CD14-positive monocyte (primary cell): ENCODE measurements at places on chromosomes 3 and 15. TPM values are rescaled to one million over a fixed set of nuclear protein-coding genes. Genes with fewer than 3 reads are reported as not detected.

DNA sequence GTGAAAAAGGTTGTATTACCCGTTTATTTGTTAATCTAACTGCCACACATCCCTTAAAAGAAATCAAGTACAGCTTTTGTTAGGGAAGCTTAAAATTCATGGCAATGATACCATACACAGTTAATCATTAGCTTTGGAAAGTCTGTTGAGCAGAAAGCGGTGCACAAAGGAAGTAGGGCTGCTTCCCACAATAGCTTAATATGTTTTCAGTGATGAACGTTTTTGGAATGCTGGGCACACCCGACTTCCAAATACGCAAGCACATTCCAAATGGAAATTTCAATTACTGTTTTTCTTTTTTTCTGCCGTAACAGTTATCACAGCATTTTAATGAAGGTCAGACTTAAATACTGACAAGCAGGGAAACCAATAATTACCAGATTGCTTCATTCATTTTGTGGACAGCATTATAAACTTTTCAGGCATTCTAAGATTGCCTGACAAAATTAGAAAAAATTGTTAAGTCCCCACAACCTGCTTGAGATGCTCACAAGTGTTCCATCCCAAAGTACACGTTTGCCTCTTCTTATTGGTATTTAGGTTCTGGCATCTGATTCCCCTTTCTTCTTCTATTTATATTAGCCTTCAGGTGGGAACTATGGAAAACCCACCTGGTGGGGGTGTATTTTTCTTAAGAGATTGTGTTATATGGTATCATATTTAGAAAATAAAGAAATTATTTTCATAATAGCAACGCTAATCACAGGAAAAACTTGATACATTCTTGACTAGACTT, 1.1 kb upstream of the ECT2 start:
- peaks cover 24% of the 10 kb centered on the region for H3K4me1 ChIP-seq
- H3K36me3 ChIP-seq = no peaks in the 10 kb centered on the region
- H3K27ac ChIP-seq = no peak overlapping the region

DNA sequence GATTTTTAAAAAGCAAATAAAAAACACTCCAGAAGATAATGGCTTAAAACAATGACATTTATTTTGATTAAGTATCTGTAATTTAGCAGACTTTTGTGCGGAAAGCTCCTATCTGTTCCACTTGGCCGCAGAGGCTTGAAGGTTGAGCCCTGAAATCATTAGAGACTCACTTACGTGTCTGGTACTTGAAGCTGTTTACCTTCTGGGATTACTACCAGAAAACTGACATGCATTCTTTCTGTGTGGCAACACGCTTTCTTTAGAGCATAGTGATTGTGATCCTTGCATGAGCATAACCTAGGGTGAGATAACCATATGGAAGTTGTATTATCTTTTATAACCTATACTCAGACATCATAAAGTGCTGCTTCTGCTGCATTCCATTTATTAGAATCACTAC, 298.5 kb downstream of the SI start:
- H3K36me3 ChIP-seq = no peaks in the 10 kb centered on the region
- H3K4me3 ChIP-seq = no peak overlapping the region
- DNase-seq = no peak
- H3K27ac ChIP-seq = no peak overlapping the region

DNA sequence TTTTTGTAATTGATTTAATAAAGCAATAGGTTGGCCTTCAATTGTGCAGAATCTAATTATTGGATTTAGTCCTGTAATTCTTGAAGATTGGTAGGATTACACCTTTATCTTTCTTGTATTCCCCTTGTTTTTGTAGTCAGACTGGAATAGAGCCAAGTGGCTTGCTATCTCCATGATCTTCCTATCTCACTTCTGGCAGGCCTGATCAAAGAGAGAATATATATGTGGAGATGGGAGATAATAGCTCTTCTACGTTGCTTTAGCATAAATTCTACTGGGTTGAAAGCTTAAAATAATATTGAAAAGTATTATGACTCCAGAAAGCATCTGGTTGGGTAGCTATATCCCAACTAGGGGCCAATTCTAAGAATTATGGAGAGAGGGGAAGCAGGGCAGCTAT, 16.9 kb upstream of the IFT57 start:
- H3K4me1 ChIP-seq = no peaks in the 10 kb centered on the region
- H3K27me3 ChIP-seq = no peaks in the 10 kb centered on the region
- no peak overlapping the region for H3K27ac ChIP-seq
- H3K4me3 ChIP-seq = no peak overlapping the region
- H3K36me3 ChIP-seq = no peaks in the 10 kb centered on the region

DNA sequence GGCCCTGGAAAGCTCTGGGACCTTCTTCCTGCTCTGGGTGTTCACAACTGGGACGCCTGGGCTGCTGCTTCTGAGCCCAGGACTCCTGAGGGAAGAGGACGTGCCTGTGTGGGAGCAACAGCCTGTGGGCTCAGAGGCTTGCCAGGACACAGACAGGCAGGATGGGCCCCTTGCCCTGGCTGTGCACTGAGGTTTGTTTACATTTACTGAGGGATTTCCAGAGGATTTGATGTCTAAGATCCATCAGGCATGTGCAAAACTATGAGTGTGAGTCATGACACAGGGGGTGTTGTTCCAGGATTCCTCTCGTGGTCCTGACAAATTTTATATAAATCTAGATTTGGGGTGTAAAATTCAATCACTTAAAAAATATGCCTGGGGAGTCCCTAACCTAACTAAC, 10.6 kb downstream of the CCR9 start:
- no peaks in the 10 kb centered on the region for H3K36me3 ChIP-seq
- no peak overlapping the region for H3K27ac ChIP-seq
- DNase-seq = no peak
- H3K4me1 ChIP-seq = no peaks in the 10 kb centered on the region

GRCh38 chr3:71968544-71968943, 183.6 kb upstream of the PROK2 start:
- no peak overlapping the region for H3K4me3 ChIP-seq
- no peaks in the 10 kb centered on the region for H3K4me1 ChIP-seq
- no peak overlapping the region for H3K27ac ChIP-seq
- no peak for DNase-seq

DNA sequence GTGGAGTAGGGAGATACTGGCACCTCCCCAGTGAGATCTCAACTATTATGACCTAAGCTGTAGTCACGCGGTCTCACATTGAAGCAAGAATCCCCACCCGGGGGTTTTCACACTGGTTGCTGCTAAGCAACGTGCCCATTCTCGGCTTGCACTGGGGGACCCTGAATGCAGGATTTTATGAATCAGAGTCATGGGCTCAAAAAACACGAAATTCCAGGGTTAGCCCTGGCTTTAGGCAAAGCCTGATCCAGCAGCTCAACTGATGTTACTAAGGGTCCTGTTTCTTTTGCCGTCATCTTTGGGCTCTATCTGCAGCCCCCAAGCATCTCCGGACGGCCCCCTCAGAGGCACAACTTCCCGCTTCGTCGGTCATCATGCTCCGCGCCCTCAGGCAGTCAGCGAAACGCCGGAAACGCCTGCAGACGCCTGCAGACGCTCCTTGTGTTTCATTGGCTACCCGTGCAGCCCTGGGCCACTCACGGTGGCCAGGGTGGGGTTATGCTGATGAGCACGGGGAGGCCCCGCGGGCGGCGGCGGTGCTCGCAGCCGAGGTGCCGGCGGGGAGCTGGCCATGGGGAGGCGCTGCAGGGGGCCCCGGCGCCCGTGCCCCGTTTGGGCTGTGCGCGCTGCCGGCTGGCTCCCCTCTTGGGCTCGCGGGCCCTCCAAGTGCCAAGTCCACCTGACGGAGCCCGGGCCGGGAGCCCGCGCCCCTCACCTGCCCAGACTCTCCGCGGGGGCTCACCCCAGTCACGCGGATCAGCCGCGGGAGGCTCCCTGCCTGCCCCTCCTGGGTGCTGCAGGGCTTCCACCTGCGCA, 25.8 kb downstream of the EFCC1 start:
- H3K36me3 ChIP-seq = no peaks in the 10 kb centered on the region
- H3K4me3 ChIP-seq = peak overlapping the region; percentile 78
- peaks cover 6% of the 10 kb centered on the region for H3K27me3 ChIP-seq

DNA sequence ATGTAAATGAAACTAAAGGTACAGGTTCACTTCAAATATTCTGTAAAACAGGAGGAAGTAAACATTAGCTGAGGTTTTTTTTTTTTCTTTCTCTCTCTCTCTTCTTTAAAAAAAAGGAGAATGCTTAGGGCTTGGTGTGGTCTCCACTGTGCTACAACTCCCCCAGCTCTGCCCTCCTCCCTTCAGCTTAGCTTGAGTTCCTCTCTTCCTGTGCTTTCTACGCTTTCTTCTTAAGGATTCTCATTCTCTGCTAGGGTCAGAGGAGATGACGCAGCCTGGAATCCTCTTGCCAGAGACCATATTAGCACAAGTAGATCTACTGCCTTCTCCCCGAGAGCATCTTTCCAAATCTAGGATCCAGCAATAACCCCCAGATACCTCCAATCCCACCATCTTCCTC, 69.1 kb upstream of the SNRK start:
- no peak for DNase-seq
- H3K27ac ChIP-seq = no peak overlapping the region
- H3K36me3 ChIP-seq = no peaks in the 10 kb centered on the region
- H3K4me1 ChIP-seq = no peaks in the 10 kb centered on the region

- no peak for DNase-seq
- no peaks in the 10 kb centered on the region for H3K27me3 ChIP-seq
- peaks cover 100% of the 10 kb centered on the region for H3K36me3 ChIP-seq
Measured at GRCh38 chr3:9690451-9691450, 12.9 kb upstream of the CPNE9 start.

DNA sequence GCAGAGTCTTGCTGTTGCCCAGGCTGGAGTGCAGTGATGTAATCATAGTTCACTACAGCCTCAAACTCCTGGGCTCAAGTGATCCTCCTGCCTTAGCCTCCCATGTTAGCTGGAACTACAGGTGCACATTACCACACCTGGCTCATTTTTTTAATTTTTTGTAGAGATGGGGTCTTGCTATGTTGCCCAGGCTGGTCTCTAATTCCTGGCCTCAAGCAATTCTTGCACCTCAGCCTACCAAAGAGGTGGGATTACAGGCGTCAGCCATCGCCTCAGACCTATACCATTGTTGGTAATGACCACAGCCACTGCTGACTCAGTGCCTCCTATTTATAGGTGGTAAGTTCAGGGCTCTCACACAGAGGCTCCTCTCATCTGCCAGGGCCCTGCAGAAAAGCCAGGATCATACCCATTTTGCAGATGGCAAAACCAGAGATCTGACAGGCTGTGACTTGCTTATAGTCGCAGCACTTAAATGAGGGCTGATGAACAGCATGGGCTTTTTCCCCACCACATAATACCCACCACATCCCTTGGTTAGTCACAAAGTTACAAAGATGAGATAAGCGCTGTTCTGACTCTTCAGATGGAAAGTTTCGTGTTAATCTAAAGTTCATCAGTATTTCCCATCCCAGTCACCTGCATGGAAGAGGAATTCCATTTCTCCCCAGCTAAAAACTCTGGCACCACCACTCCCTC, 21.8 kb upstream of the SPATA12 start:
- no peak overlapping the region for H3K27ac ChIP-seq
- H3K36me3 ChIP-seq = no peaks in the 10 kb centered on the region
- no peaks in the 10 kb centered on the region for H3K4me1 ChIP-seq

GRCh38 chr3:69735893-69736292, 3.4 kb upstream of the MITF start:
- peak; percentile 52 for DNase-seq
- H3K4me1 ChIP-seq = peaks cover 31% of the 10 kb centered on the region
- H3K27me3 ChIP-seq = no peaks in the 10 kb centered on the region

GRCh38 chr3:178458313-178459037, 77.8 kb upstream of the KCNMB2 start:
- DNase-seq = no peak
- H3K27me3 ChIP-seq = no peaks in the 10 kb centered on the region
- H3K4me3 ChIP-seq = no peak overlapping the region

GRCh38 chr3:87006844-87007439, 16.0 kb upstream of the VGLL3 start:
- no peak overlapping the region for H3K27ac ChIP-seq
- DNase-seq = no peak
- H3K27me3 ChIP-seq = no peaks in the 10 kb centered on the region
- H3K36me3 ChIP-seq = no peaks in the 10 kb centered on the region

GRCh38 chr3:50323092-50323600, 601 bp upstream of the HYAL2 start:
- H3K27ac ChIP-seq = peak overlapping the region; percentile 77
- DNase-seq = peak; percentile 60
- peaks cover 92% of the 10 kb centered on the region for H3K4me1 ChIP-seq
- peaks cover 14% of the 10 kb centered on the region for H3K36me3 ChIP-seq
- H3K4me3 ChIP-seq = peak overlapping the region; percentile 90

- DNase-seq = no peak
- no peaks in the 10 kb centered on the region for H3K27me3 ChIP-seq
- no peak overlapping the region for H3K27ac ChIP-seq
- H3K4me1 ChIP-seq = peaks cover 36% of the 10 kb centered on the region
Measured at GRCh38 chr3:138366006-138366759, 17.8 kb downstream of the MRAS start.

ARL14 gene
- polyA plus RNA-seq = not detected

C3orf70 gene
- polyA plus RNA-seq = 0.01 TPM in 1 of 2 replicates, not detected in the other

TEX9 gene
- polyA plus RNA-seq = not detected

CFAP92 gene
- polyA plus RNA-seq = 0.50 TPM
